ENCODE measurements at places on chromosomes 13 and 19.
A peak's percentile ranks its signal among the peaks of the same experiment; 100 is the strongest.

- no peak for DNase-seq
Measured at GRCh38 chr19:49357186-49357585, 5.0 kb downstream of the TEAD2 start.

DNA sequence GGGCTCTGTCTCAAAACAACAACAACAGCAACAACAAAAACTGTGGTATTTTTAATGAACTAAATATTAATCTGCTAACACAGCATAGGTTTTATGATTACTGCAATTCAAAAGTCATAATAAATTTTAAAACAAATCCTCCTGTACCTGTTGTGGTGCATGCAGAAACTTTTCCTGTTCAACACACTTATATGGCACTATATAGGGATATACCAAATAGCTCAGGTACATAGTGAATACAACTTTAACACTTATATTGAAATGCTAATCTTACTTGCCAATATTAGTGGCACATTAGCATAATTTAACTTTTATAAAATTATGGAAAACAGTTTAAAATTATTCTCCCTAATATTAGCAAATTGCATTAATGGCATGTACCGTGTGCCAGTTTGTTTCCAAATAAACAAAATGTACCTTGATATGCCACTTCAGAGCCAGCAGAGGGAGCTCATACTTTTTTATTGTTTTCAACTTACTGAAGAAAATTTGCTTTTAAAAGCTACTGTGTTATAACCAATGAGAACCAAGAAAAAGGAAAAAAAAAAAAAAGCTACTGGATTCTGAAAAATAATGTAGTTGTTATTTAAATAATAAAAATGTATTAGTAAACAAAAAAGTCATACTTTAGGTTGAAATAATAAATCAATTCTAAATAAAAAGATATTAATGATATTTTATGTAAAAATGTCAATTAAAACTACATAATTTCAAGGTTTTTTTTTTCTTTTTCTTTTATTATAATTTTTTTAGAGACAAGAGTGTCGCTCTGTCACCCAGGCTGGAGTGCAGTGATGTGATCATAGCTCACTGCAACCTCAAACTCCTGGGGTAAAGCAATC is 18.0 kb upstream of the RBM26 start:
- DNase-seq, result no peak

DNA sequence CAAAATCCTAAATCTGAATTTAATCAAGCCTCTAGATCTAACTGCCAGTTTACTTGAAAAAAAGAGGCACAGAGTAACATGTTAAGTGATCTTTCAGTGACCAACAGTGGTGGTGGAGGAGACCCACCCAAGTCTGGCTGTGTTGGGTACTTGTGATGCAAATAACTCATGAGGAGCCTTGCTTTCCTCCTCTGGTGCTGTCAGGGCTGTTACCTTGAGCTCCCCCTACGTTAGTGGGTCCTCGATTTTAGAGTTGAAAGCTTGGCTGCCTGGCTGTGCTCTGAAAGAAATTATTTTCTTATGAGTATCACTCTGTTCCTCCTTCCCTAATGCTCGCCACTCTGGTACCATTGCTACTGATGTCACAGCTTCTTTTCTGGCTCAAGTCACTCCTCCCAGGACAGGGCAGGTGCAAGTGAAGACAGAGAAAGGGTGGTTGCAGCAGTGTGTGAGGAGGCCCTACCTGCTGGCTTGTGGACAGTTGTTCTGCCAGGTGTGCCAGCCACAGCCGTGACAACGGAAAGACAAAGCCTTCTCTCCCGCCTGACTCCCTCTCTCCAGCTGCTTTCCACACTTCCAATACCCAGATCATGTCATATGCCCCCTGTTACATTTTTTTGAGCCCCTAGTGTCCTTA is 6.5 kb upstream of the SUPT20H start:
- no peak for DNase-seq

GRCh38 chr13:70424428-70424827 is 316.2 kb upstream of the KLHL1 start:
- DNase-seq, result no peak

DNA sequence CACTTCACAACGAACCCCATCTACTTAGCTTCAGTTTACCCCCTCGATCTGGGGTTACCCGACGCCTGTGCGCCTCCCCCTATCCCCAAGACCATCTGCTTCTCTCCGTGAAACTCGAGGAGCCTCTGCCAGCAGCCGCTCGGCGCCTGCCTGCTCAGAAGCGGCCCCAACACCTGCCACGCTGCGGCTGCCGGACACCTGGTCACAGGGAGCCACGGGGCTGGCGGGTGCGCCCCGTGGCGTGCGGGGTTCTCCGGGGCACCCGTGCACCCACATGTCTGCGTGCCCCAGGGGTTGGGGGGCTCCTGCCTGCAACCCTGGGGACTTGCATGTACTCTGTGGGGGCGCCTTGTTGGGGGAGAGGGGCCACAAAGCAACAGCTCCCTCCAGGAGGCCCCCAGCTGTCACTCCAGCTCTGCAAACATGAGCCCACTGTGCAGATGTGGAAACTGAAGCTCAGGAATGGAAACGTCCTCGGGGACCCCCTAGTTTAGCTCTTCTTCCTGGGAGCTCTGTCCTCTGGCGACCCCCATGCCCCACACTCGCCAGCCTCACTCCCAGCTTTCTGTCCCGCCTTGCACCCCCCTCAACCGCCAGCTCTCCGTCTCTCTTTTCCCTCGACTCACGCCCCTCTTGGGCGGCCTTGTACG is 7.0 kb upstream of the SEMA6B start:
- peak; percentile 65 for DNase-seq

GRCh38 chr13:72253754-72254153 is 386.8 kb upstream of the DACH1 start:
- no peak for DNase-seq
